Sigmoid colon (tissue), 7 donors: ENCODE measurements at places on chromosomes 1 and 21. TPM values are rescaled to one million over a fixed set of nuclear protein-coding genes. Genes with fewer than 3 reads are reported as not detected.

The DUSP12 gene
- 18.2 TPM for total RNA-seq

The CLDN17 gene
- total RNA-seq, result not detected

The ACTL8 gene
- not detected for total RNA-seq

The ENAH gene
- 197 TPM for total RNA-seq

The GPR52 gene
- total RNA-seq, result 1.8 TPM

The CAMK1G gene
- 0.41 TPM for total RNA-seq

The ANKRD45 gene
- total RNA-seq, result 0.71 TPM

The ZMPSTE24 gene
- total RNA-seq, result 40.5 TPM

The TMPRSS3 gene
- total RNA-seq, result not detected

The OLFML3 gene
- total RNA-seq, result 118 TPM

The ITLN2 gene
- total RNA-seq, result not detected

The SCCPDH gene
- total RNA-seq, result 26.0 TPM

The LYPD8 gene
- not detected for total RNA-seq

The RGS16 gene
- 2.5 TPM for total RNA-seq

The CD1C gene
- total RNA-seq, result 0.99 TPM

The WNT9A gene
- total RNA-seq, result 8.7 TPM

The OR6K6 gene
- not detected for total RNA-seq

The OR10J1 gene
- not detected for total RNA-seq

The LDLRAD1 gene
- not detected for total RNA-seq

The KCNH1 gene
- 0.55 TPM for total RNA-seq

The CFAP107 gene
- not detected for total RNA-seq

The ANGPTL7 gene
- total RNA-seq, result 3.3 TPM

The AKR7A2 gene
- total RNA-seq, result 55.8 TPM

The PCP4L1 gene
- 3.1 TPM for total RNA-seq

The NPPB gene
- not detected for total RNA-seq

The TMEM35B gene
- 22.0 TPM for total RNA-seq

The RIMKLA gene
- total RNA-seq, result 2.1 TPM

The EPHA10 gene
- total RNA-seq, result 0.83 TPM

The CNKSR1 gene
- not detected for total RNA-seq

The NBPF6 gene
- not detected for total RNA-seq

The ELAPOR1 gene
- 0.41 TPM for total RNA-seq

The CD84 gene
- 7.5 TPM for total RNA-seq

The AVPR1B gene
- total RNA-seq, result not detected

The AMY1B gene
- total RNA-seq, result not detected

The CYP4A22 gene
- not detected for total RNA-seq

The AIRE gene
- not detected for total RNA-seq
